H1 (cell line): ENCODE measurements at places on chromosomes 3 and 15. TPM values are rescaled to one million over a fixed set of nuclear protein-coding genes. Genes with fewer than 3 reads are reported as not detected.

DNA sequence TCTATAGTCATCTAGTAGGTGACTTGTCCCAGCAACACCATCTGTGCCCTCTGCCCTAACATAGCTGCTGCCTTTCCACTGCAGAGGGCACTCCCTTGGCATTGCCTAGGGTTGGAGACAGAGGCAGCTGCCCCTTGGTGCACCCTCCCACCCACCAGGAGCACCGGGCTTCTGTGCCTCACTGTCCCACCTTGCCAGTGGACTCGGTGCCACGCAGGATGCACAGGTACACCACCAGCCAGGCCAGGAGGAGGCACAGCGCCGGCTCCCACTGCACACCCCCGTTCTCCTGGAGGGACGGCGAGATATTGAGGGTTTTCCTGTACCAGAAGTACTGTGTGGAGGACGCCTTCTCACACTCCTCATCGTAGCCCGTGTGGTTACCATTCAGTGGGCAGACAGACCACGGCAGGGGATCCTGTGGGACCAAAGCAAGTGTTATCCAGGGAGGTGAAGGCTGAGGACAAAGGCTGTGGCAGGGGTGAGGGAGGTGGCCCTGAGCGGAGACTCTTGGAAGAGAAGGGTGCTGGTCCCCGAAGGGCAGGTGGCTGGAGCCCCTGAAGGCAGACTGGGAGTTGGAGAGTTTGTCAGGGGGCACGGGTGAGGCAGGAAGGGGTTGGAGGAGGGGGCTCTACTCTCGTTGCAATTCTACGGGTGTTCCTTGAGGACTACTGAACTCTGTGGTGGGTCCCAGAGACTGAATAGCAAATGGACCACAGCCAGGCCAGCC is 20.6 kb downstream of the SLC6A20 start:
- 0 out of 2 replicates have a peak, but pooled peaks cover 2% of the 10 kb centered on the region for H3K4me1 ChIP-seq
- no peak overlapping the region for H3K27ac ChIP-seq
- no peak for DNase-seq
- no peak overlapping the region for H3K4me3 ChIP-seq

NR2E3 gene
- total RNA-seq = 0.40 and 0.56 TPM in 2 replicates

DNA sequence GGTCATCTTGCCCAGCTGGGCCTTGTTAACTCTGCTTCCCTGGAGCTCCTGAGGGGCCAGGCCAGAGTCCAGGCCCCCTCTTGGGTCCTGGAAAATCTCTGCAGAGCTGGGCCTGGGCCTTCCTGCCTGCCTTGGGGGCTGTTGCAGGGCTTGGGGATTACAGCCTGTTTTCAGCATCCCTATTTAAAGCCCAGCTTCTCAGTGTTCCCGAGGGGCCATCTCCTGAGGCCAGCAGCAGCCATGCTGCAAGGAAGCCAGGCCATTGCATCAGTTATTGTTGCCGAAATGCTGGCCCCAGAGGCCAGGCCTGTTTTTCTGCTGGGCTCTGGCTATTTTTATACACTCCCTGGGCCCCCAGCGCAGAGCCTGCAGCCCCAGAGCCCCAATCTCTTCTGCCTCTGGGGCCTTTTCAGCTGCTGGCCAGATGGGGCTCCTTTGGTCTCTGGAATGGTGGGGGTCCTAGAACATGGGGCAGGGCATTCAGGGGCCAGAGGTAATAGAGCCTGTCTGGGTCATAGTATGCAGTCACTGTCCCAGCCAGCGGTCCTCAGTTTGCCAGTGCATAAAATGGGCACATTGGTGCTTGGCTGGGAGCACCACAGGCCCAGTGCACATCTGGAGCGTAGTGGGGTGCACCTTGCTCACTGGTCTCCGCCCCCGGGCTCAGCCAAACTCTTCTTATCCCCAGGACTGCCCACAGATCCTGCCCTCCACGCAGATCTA is 28.5 kb downstream of the PLXNA1 start:
- no peaks in the 10 kb centered on the region for H3K27me3 ChIP-seq
- H3K4me1 ChIP-seq = no peaks in the 10 kb centered on the region
- no peak for DNase-seq

DGKG gene
- total RNA-seq = 0.30 TPM in 1 of 2 replicates, not detected in the other

C2CD4B gene
- 0.40 and 0.73 TPM in 2 replicates for total RNA-seq

SELENOT gene
- total RNA-seq = 74.7 and 79.0 TPM in 2 replicates

DNA sequence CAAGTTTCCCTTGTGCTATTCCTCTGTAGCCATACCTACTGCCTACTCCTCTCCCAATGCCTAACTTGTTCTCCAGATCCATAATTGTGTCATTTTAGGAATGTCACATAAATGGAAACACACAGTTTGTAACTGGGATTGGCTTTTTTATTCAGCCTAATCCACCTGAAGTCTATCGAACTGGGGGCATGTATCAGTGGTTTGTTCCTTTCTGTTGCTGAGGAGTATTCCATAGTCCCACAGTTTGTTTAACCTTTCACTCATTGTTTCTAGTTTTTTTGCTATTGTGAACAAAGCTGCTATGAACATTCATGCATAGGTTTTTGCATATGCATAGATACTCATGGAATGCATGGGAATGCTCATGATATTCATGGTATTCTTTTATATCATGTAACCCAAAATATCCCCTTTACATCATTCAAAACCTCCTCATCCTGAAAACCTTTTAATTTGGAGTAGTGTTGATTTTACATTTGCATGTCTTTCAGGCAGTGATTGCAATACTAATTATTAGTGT is 25.9 kb upstream of the LRRC34 start:
- no peaks in the 10 kb centered on the region for H3K27me3 ChIP-seq
- no peak overlapping the region for H3K27ac ChIP-seq
- H3K4me3 ChIP-seq = no peak overlapping the region
- no peaks in the 10 kb centered on the region for H3K36me3 ChIP-seq
- no peaks in the 10 kb centered on the region for H3K4me1 ChIP-seq

SPTBN5 gene
- 0.84 and 1.1 TPM in 2 replicates for total RNA-seq

DNA sequence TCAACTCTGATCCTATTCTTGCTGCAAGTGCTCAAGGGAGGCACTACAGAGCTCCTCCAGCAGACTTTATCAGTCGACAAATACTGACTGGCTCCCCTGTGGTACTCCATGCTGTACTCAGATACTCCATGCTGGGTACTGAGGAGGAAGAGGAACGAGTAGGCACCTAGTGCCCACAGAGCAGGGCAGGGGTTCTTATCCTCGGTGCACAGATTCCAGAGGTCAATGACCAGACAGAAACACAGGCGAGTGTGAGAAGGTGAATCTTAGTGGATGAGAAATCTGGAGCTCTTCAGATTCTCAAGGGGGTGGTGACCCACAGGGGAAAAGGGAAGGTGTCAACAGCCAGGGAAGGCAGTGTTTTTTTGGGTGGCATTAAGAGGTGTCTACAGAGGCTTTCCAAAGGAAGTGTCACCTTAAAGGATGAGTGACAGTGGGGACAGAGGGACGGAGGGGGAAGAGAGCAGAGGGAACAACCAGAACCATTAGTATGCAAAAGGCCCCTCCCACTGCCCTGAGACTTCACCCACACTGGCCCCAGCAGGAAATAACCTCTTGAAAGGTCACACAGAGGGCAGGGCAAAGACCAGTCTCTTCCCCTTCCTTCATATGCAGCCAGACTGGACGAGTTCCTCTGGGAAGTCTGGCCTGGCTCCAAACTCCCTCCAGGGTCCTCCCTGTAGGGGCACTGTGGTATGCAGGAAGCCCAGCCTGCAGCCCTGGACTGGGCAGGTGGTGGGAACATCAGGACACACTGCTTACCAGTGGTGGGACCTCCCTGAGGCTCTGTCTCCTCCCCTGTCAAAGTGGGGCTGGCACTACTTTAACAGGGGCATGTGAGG is 27.5 kb downstream of the CCDC12 start:
- H3K4me3 ChIP-seq = no peak overlapping the region
- H3K27me3 ChIP-seq = no peaks in the 10 kb centered on the region
- peaks cover 10% of the 10 kb centered on the region for H3K4me1 ChIP-seq
- no peaks in the 10 kb centered on the region for H3K36me3 ChIP-seq

HRH1 gene
- not detected in 2 replicates for total RNA-seq

DNA sequence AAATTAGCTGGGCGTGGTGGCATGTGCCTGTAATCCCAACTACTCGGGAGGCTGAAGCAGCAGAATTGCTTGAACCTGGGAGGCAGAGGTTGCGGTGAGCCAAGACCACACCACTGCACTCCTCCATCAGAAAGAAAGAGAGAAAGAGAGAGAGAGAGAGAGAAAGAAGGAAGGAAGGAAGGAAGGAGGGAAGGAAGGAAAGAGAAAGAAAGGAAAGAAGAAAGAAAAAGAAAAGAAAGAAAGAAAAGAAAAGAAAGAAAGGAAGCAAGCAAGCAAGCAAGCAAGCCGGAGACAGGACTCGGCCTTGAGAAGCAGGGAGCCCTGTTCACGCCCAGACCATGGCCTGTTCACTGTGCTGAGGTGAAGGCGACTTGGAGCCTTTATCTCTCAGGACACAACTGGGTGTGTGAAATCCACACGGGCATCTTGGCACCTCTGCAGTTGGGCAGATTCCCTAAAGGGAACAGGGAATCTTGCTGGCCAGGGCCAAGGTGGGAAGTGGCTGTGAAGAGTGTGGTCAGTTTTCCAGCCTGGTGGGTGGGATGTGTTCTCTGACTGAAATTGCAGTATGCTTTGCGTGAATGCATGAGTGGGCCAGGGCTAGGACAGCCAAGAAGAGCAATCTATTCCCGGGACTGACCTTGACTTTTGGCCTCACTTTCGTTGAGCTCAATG is 90.3 kb downstream of the CORO2B start:
- no peaks in the 10 kb centered on the region for H3K27me3 ChIP-seq
- peaks cover 16% of the 10 kb centered on the region for H3K4me1 ChIP-seq
- DNase-seq = peak; percentile 35
- H3K27ac ChIP-seq = no peak overlapping the region
- no peak overlapping the region for H3K4me3 ChIP-seq
- H3K36me3 ChIP-seq = no peaks in the 10 kb centered on the region
